ENCODE measurements at places on chromosomes 4 and X.
A peak's percentile ranks its signal among the peaks of the same experiment; 100 is the strongest.

- no peak for DNase-seq
These were observed 44.7 kb downstream of the GALNT7 start for GRCh38 chr4:173213296-173213695.

DNA sequence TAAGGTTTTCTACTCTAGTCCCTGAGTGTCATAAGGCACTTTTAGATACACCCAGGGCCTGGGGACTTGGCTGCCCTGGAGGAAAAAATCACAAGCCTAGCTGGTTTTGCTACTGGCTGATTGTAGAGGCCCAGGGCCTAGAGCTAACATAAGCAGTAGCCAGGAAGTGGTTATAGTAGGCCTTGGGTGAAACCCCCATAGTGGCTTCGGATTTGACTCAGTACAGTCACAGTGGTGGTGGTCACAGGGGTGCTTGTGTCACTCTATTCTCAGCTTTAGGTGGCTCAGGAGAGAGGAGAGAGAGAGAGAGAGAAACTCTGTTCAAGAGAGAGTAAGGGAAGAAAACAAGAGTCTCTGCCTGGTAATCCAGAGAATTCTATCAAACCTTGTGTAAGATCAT, 194.5 kb upstream of the EDA2R start:
- no peak for DNase-seq

- DNase-seq = no peak
These were observed 819.2 kb downstream of the RAPGEF2 start for GRCh38 chr4:159922119-159922518.

- DNase-seq = no peak
These were observed 27.6 kb downstream of the GUCY1A1 start for GRCh38 chr4:155694100-155694785.

DNA sequence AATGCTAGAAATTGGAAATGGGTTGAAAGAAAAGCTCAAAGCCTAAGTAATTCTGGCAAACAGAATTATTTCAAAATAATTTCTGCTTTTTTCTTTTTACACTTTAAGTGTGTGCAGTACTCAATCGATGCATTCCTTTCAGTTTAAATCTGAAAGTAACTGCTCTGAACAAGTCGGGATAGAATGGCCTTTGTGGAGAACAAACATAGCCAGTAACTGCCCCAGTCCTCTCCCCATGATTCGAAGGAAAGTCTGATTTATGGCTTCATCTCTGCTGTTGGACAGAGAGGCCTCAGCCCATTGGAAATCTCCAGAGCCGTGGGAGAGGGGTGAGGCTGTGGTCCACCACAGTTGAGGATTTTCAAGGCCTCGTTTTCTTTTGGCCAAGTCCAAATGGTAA, 174.0 kb upstream of the TLL1 start:
- DNase-seq = no peak

- DNase-seq = peak; percentile 28
These were observed 137.4 kb downstream of the FRYL start for GRCh38 chr4:48642421-48643374.

DNA sequence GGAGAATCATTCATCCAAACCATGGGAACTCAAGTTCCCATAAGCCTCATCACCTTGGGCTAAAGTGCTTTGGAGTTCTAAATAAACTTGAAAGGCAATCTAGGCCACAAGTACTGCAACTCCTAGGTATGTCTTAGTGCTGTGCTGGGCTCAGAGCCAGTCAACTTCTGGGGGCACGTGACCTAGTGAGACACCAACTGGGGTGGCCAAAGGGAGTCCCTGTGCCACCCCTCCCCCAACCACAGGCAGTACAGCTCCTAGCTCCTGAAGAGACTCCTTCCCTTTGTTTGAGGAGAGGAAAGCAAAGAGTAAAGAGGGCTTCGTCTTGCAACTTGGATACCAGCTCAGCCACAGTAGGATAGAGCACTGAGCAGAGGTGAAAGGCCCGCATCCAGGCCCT, 154.2 kb upstream of the IL1RAPL2 start:
- no peak for DNase-seq

- peak; percentile 24 for DNase-seq
These were observed 105.4 kb downstream of the ANXA3 start for GRCh38 chr4:78656968-78657445.

- DNase-seq = no peak
These were observed 74.0 kb upstream of the INTU start for GRCh38 chr4:127558489-127559407.

DNA sequence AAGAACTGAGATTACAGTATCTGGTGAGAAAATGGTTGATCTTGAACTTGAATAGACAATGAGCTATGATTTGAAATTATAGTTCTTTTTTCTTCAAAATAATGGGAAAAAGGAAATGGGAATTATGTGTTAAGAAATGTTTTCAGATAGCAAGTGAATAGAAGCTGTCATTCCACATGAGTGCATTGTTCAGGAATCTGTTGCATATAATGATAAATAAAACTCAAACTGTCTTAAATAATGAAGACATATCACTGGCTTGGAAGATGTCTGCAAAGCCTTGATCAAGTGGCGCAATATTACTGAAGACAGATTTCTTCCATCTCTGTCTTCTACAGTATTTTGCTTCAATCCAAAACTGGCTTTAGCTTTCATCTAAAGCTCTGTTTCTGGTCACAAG, 479.3 kb upstream of the ZFP42 start:
- DNase-seq = no peak

- DNase-seq = peak; percentile 14
These were observed 38.4 kb upstream of the FAM9B start for GRCh38 chrX:9072281-9072680.

DNA sequence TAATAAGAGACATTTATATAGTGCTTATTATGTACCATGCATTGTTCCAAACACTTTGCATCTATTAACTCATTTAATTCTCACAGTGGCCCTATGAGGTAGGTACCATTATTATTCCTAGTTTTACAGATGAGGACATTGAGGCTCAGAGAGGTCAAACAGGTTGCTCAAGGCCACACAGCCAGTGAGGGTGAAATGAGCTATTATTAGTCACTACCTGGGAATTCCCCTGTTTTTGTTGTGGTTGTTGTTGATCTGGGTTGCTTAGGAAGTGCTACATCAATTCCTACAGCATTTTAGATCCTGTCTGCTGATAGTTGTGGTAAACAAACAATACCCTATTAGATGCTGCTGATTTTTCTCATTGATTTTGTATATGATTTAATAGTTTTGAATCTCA, 41.2 kb downstream of the APLN start:
- no peak for DNase-seq

All from fibroblast of upper back skin (primary cell).